ENCODE measurements at places on chromosomes 16 and 17.

GRCh38 chr17:3544365-3544764 lies 13.2 kb downstream of the TRPV3 start:
- no peak for DNase-seq

GRCh38 chr17:51601622-51602261 lies 341.4 kb downstream of the UTP18 start:
- no peak for DNase-seq

GRCh38 chr17:67555855-67556254 lies 161.9 kb upstream of the NOL11 start:
- DNase-seq, result no peak

GRCh38 chr16:6827931-6828330 lies 504.7 kb upstream of the RBFOX1 start:
- DNase-seq, result no peak
